ENCODE measurements at places on chromosomes 11 and 22. TPM values are rescaled to one million over a fixed set of nuclear protein-coding genes. Genes with fewer than 3 reads are reported as not detected.

The OR10G8 gene
- total RNA-seq, result not detected

GRCh38 chr11:106694501-106694900 lies 323.8 kb downstream of the GUCY1A2 start:
- DNase-seq, result no peak

The ADORA2A gene
- total RNA-seq, result 4.1 TPM

GRCh38 chr11:3000032-3000961 lies 8.2 kb upstream of the NAP1L4 start:
- peak; percentile 92 for DNase-seq

The SCARF2 gene
- 2.7 TPM for total RNA-seq

- no peak for DNase-seq
Observed at GRCh38 chr11:86785576-86785975, 14.8 kb upstream of the PRSS23 start.

The BDNF gene
- total RNA-seq, result 2.4 TPM

The ARHGAP42 gene
- total RNA-seq, result 5.7 TPM

DNA sequence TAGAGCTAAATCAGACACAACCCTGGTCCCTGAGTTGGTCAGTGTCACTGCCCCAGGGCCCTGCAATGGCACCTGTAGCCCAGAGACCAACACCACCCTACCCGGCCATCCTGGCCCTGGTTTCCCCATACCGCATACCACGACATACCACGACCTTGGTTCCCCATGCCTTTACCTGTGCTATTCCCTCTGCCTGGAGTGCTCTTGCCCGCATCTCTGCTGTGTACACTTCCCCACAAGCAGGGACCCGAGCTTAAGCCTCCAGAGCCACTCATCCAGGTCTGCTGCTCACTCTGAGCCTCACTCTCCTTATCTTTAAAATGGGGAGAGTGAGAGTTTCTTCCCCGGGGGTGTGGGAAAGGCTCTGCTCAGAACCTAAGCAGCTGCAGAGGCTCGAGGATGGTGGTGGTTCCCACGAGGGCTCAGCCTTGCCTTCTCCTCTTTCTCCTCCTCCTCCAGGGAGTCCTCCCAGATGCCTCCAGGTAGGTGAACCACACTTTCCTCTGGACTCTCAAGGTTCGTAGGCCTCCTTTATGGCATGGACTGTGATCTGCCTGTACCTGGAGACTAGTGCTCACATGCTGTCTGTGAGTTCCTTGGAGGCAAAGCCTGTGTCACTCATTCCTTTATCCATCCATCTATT lies 48.1 kb downstream of the WNT7B start:
- DNase-seq, result no peak

GRCh38 chr22:49958931-49959781 lies 1.4 kb upstream of the PIM3 start:
- DNase-seq, result peak; percentile 44

- no peak for DNase-seq
Observed at GRCh38 chr22:40533712-40534378, 102.7 kb downstream of the MRTFA start.

- DNase-seq, result no peak
Observed at GRCh38 chr11:37313266-37313665, 715.2 kb upstream of the RAG2 start.

DNA sequence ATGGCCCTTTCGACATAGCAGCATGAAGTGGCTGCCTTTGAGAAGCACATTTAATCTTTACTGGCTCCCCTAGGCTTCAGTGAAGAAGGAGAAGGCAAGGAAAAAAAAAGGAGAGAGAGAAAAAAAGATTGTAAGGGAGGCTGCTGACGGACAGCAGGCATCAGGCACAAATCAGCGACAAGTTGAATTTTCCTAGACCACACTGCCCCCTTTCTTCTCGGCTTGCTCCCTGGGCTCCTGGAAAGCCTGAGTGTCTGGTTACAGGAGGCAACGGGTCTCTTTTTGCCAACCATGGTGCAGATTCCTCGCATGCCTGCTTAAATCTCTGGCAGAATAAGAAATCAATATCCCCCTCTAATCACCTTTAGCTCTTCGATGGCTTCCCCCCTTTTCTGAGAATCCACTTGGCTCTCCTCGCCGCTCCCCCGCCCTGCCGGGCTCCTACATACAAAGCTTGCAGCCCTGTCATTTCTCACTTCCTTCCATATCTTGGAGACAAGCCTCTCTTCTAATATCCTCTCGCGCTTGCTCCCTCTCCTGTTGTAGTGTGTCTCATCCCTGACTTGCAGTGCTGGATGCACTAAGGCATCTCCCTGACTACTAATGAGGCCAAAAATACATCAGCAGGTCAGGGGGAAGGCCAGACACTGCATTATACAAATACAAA lies 14.3 kb downstream of the BLID start:
- DNase-seq, result peak; percentile 65

The KAT5 gene
- total RNA-seq, result 50.1 TPM

The OR4D5 gene
- total RNA-seq, result not detected

- peak; percentile 94 for DNase-seq
Observed at GRCh38 chr22:21014202-21014725, 701 bp upstream of the P2RX6 start.

DNA sequence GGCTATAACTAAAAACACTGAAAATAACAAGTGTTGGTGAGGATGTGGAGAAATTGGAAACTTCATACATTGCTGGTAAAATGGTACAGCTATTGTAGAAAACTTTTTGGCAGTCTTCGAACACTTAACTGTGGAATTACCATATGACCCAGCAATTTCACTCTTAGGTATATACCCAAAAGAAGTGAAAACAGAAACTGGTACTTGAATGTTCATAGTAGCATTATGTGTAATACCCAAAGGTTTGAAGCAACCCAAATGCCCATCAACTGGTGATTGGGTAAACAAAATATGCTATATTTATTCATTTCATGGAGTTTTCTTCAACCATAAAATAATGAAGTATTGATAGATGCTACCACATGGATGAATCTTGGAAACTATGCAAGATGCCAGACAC lies 40.8 kb upstream of the FTH1 start:
- DNase-seq, result no peak

The OR5P2 gene
- not detected for total RNA-seq

DNA sequence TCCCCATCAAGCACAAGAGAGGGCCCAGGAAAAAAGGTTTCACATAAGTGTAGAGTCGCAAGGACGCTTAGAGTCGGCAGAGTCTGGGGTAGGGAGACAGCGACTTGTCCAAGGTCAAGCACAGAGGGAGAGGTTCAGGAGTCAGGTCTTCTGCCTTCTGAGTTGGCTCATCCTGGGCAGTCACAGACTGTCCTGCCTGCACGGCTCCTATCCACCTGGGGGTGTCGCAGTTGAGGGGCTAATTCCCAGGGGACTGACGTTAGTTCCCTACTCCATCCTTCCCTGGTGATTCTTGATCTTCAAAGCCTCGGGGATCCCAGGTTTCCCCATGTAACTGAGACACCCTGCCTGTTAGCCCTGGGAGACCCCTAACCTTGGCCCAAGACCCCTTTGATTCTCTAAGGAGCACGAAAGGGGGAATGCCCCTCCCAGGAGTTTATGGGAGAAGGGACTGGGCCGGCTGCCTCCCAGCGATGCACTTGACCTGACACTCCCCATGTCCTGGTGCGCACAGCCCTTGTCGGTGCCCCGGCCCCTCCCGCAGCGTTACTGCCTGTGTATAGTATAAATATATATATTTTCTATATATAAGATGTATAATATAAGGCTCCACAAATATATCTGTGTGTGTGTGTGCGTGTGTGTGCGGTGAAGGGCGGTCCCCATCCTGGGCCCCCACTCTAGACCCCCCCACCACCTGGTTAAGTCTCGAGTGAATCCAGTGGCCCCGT lies 14.7 kb upstream of the TAB1 start:
- DNase-seq, result no peak

DNA sequence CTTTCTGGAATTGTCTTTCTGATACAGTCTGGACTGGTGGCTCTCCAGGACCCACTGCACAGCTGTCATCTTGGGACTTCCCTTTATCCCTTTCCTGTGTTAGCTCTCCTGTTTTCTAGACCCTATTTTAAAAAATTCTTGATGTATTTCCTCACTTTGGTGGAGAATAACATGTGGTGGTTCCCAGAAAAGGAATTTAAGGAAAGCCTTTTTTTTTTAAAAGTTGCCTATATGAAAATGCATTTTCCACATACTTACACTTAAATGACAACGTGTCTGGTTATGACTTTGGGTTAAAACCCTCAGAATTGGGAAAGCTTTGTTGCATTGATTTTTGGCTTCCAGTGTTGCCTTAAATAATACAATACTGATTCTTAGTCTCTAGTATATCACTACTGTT lies 400.7 kb downstream of the TMEM135 start:
- no peak for DNase-seq

GRCh38 chr11:133787379-133788141 lies 57.8 kb downstream of the SPATA19 start:
- peak; percentile 86 for DNase-seq

GRCh38 chr11:76200006-76200940 lies 6.0 kb downstream of the WNT11 start:
- DNase-seq, result peak; percentile 20

The OR5T2 gene
- total RNA-seq, result not detected

DNA sequence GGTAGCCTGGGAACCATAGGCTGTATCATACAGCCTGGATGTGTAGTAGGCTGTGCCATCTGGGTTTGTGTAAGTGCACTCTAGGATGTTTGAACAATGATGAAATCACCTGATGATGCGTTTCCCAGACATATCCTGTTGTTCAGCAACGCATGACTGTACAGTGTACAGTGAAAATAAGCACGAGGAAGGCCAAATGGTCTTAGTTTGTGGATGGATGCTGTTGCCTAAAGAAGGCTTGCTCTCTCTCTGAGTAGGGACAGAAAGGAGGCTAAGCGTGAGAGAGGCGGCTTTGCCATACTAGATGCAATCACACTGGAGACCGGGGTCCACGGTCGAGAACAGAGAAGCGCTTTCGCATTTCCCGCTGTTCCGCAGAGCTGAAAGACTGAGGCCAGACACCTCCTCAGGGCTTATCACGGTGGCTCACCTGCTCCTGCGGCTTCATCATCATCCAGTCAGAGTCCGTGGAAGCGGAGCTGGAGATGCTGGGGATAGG lies 27.6 kb upstream of the APLP2 start:
- DNase-seq, result no peak

The GAS2 gene
- 13.0 TPM for total RNA-seq

- no peak for DNase-seq
Observed at GRCh38 chr11:102479733-102480132, 27.2 kb upstream of the TMEM123 start.

- DNase-seq, result no peak
Observed at GRCh38 chr11:33325451-33325850, 68.3 kb downstream of the HIPK3 start.

DNA sequence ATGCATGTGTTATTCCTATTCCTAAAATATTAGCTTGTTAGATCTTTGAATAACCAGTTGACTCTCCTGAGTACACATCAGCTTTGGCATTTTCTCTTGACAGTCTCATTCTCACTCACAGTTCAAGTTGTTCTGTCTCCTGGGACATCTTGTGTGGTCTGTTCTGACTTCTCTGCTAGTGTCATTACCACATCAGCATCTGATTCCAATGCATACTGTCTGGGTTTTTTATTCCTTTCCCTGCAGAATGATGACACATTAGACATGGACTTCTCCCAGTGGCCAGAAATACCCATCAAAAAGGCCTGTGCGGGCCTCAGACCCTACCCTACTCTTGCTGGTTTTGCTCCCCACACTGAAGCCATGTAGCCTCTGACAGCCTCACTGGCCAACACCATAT lies 2.7 kb downstream of the ZNF74 start:
- no peak for DNase-seq

DNA sequence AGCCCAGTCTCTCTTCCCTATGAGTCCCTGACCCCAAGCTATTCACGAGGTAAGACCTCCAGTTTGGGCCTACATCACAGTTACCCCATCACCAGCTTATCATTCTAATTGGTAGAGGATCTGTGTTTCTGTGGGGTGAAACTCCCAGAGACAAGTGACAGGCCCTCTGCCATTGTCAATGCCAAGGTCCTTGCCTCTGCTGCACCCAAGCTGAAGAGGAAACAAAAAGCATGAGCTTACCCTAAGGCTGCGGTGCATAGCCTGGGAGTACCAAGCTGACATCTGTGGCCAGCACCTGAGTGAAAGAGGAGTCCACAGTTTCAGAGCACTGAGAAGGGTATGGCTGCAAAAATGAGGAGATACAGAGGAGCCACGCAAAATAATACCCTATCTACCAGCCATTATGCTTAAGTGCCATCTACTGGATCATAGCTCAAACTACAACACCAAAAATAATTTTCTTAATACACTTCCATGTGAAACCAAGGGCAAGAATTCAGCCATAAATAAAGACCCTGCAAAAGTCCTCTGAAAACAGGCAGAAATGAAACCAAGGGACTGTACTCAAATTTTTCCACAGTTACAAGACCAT lies 62.3 kb upstream of the ANO5 start:
- DNase-seq, result no peak

GRCh38 chr11:69644962-69645675 lies 4.2 kb downstream of the CCND1 start:
- DNase-seq, result no peak

- peak; percentile 34 for DNase-seq
Observed at GRCh38 chr22:46573781-46574437, 36.5 kb upstream of the CELSR1 start.

DNA sequence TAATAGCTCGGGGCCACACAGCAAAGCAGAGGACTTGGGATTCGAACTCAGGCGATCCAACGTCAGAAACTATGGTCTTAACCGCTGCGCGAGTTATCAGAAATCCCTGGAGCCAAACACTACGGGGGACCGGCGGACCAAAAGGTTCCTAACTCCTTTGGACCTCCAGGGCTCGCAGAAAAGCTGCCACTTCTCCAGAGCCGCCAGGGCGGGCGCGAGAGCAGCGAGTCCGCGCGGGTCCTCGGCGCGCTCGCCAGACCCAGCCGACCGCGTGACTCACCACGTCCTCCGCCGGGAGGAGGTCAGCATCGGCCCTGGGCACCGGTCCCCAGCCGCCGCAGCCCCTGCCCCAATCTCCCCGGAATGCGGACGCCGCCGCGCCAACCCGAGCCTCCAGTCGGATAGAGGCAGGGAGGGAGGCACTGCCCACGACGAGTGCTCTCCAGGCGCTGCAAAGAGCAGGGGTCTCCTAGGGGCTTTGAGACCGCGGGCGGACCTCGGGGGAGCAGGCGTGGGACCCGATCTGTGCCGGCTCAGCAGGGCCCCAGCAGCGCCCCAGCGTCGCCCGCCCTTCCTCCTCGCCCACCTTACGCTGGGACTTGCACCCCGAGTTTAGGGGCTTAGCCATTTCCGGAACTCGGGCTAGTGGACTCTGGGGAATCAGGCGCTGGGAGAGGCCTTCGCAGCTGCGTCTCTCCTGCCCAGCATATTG lies 6.2 kb upstream of the ALX4 start:
- DNase-seq, result peak; percentile 59

DNA sequence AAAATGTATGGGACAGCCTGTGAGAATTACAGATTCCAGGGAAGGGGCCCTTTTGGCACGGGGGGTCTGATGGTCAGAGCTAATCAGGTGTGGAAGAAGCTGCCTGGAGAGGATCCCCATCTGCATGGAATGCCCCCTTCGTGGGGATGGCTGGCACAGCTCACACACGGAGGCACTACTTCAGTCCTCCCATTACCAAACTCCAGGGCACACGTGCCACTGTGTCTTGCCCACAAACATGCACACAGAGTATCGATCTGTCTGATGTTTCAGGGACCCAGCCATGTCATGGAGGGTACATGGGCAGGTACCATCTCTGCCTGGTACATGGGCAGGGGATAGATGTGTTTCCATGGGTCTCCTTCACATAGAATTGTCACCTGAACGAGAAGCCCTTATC lies 14.7 kb downstream of the KCNQ1OT1 start:
- no peak for DNase-seq

The MDK gene
- total RNA-seq, result 5.7 TPM

The TUBA8 gene
- 298 TPM for total RNA-seq
